ENCODE measurements at places on chromosomes 5 and 9. TPM values are rescaled to one million over a fixed set of nuclear protein-coding genes. Genes with fewer than 3 reads are reported as not detected.

DNA sequence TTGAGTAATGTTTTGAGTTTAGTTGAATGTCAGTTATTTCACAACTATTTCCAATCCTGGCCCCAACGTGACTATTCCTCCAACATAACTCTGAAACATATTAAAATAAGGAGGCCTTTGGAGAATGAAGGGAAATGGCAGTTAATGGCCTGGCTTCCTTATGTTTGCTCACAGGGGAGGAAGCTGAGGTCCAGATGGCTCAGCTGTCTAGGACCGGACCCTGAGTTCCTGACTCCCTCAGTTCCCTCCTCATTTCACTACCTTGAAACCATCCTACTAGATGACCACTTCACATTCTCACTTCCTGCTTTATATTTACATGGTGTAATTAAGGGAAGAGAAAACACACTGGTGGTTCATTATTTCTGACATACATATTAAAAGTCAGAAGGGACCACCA, 6.6 kb downstream of the OTULINL start:
- DNase-seq, result no peak

DNA sequence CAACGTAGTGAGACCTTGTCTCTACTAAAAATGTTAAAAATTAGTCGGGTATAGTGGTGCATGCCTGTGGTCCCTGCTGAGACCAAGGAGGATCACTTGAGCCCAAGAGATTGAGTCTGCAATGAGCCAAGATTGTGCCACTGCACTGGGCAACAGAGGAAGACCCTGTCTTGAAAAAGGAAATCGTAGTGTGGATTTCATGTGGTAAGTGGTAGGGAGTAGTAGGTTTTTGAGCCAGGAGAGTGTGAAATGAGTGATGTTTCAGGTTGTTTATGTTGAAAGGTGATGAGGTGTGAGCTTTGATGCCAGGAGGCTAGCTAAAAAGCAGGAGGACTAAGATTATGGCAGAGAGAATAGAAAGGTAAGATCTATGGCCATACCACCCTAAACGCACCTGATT, 5.9 kb downstream of the MATR3 start:
- no peak for DNase-seq

The HMMR gene
- total RNA-seq, result 57.0 TPM

DNA sequence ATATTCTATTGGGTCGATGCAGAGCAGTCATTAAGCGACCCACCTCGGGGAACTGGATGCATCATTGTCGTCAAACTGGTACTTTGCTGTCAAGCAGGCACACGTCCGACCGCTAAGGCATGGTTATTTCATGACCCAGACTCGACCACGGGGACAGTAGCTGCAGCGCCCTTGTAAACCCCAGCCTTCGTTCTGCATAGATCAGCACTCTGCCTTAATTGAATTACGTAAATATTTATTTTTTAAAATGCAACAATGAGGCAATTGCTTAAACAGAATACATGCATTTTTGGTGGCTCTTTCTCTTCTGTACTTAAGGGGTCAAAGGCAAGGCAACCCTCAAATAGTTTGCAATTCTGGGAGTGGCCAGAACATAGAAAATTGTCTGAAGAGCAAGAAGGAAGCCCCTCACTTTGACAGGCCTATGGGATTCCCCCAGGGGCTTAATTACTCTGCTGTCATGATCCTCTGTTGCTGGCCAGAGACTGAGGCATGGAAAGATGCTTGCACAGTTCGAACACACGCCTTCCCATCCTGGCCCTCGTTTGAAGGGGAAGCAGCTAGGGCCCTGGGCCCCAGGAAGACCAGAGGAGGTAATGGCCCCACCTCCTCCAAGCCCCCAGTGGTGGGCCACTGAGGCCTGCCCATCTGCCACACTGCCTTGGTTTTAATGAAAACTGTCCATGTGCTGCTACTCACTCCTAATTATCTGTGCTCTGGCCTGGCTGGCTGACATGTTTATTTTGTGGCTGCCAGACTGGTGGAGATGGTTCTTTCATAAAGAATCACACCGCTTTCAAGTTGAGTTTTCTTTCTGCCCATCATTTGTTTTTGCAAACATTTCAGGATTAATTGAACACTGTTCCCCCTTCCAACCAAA, 169.7 kb upstream of the MAST4 start:
- DNase-seq, result no peak

The ARHGEF28 gene
- 12.0 TPM for total RNA-seq

DNA sequence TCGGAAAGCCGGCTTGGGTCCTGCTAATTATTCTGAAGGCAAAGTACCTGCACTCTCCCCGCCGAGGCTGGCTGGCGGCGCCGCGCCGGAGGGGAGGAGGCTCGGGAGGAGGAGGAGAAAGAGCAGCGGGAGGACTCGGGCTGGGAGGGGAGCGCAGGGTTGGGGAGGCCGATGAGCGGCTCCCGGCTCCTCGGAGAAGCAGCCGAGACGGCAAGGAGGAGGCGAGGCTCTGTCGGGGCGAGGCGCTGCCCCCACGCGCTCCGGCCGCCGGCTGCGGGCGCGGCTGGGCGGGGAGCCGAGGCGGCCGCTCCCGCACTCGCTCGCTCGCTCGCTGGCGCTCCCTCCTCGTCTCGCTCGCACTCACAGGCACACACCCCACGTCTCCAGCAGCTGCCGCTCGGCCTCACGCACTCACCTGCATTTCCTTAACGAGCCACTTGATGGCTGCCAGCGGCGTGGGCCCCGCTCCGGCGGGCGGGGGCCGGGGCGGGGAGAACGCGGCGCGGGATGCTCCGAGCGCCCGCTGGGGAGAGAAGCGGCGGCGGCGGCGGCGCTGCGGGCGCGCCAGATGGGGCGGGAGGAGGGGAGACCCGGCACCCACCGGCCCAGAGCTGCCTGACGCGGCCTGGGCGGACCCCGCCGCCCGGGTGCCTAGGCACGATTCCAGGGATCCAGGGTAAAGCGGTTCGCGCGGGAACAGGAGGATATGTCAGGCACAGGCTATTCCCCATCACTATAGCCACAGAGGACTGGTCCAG, at the start of gene PTPRD:
PTPRD (minus strand) TSS at position 362 of the 758 bp plus-strand sequence.
- DNase-seq, result peak; percentile 22

The NREP gene
- 152 TPM for total RNA-seq

DNA sequence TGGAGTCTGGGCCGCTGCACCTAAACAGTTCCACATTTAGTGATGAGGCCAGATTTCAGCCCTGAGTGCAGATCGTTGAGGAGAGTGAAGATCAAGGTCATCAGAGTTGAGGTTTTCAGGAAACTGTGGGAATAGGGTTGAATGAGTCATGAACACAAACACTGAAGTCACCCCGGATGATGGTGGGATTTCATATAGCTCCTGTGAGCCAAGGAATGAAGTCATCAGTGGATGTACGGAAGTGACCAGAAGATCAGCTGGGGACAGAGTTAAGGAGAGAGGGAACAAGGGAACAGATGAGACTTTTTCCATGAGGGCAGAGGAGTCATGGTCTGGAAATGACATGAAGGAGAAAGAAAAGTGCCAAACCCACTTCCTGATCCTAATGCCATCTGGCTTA, 36.5 kb downstream of the PALM2AKAP2 start:
- peak; percentile 100 for DNase-seq

- no peak for DNase-seq
Measured at GRCh38 chr9:110812886-110813285, 144.3 kb downstream of the MUSK start.

The ZNF608 gene
- 18.0 TPM for total RNA-seq

GRCh38 chr5:10110228-10110627, 139.5 kb downstream of the ATPSCKMT start:
- no peak for DNase-seq

DNA sequence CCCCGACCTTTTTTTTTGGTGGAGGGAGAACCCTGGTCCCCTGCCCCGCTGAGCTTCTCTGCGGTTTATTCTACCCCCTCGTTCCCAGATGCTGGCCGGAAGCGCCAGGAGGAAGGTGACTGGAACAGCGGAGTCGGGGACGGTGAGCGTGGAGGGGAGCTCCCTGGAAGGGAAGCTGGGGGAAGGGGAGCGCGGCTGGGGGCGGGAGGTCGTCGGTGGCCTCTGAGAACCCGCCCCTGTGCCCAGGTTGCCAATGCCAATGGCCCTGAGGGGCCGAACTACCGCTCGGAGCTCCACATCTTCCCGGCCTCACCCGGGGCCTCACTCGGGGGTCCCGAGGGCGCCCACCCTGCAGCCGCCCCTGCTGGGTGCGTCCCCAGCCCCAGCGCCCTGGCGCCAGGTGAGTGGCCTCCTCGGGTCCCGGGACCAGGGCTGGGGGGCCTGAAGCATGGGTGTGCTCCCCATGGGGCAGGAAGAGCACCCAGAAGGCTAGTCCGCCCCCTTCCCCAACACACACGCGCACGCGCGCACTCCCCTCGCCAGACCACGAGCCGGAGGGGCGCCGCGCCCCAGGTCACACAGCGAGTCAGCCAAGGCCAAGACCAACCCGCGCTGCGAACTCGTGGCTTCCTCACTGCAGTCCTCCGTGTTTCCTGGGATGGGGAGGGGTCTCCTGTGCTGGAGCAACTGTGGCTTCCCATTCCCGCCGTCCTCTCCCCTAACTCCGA, 10.6 kb downstream of the MYOZ3 start:
- DNase-seq, result no peak

GRCh38 chr5:3925022-3925421, 329.4 kb downstream of the IRX1 start:
- DNase-seq, result no peak

DNA sequence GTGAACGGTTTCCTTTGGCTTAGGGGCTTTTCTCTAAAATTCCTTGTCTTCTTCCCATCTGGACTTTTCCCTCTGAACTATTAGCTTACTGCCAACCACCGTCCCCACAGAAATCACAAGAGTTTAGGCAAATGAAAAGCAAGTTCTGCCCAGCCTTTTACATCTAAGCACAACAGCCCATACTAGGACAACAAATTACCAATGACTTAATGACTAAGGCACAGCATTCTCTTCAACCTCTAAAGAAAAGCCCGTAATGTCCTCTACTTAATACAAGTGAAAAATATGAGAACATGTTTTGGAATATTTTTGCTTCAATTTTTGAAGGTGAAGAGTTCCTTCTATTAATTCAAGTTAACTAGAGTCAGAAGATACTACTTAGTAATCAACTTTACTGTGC, 1.2 kb downstream of the ZBTB5 start:
- DNase-seq, result no peak

GRCh38 chr5:861442-862366, 10.9 kb upstream of the ZDHHC11 start:
- no peak for DNase-seq

- no peak for DNase-seq
Measured at GRCh38 chr9:71223953-71224538, 102.6 kb upstream of the TRPM3 start.

The GHR gene
- total RNA-seq, result 0.57 TPM

DNA sequence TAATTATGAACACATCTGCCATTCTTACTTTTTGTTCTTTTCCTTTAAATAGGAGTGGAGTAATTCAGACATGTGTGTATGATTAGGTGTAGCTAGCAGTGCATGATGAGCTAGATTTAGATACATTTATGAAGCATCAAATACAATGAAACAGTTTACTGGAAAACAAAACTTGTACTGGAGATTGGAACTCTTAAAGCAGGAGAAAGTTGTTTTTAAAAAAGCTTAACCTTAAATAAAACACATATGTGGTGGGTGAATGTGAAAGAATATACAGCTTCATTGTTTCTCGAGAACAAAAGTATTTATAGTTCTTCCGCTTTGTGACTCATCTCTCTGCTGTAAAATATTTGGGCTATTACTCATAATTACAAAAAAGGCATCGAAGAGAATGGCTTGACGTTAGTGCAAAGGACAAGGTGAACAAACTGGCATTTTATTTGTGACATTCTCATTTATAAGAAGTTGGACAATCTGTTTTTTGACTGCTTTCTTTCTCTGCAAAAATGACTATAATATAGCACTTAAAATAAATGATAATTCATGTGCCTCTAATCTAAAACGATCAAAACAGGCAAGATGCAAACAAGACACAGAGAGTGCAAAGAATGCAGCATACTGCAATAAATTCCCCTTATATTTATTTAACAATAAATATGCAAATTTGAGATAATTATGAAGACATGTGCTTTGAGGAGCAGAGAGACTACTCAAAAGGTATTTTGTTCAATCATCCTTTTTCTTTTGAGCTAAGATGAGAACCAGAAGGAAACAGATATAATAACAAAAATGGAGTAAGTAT, 478.8 kb downstream of the CETN3 start:
- peak; percentile 72 for DNase-seq

The IL5 gene
- total RNA-seq, result not detected

The AFAP1L1 gene
- 9.1 TPM for total RNA-seq

- no peak for DNase-seq
Measured at GRCh38 chr5:181158869-181159268, 11.5 kb downstream of the OR2V2 start.

The SPINK4 gene
- total RNA-seq, result not detected

The C1QTNF2 gene
- 2.5 TPM for total RNA-seq

DNA sequence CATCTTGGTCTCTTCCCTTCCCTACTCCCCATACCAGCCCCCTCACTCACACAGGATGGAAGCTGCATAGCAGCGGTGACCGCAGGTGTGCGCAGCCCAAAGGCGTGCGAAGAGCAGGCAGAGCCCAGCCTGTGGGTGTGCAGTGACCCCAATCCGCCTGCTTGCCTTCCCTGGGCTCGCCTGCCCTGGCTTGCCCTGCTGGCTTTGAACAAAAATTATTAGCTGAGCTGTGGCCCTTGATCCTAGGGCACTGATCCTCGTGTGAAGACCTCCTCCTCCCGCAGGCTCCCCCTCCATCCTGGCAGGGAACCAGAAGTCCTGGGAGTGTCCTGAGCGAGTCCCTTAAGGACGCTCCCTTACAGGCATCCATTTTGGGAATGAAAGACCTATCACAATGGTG, 31.9 kb downstream of the MORN5 start:
- DNase-seq, result no peak

The FASTKD3 gene
- 30.7 TPM for total RNA-seq

- DNase-seq, result no peak
Measured at GRCh38 chr5:134614450-134615085, 18.1 kb downstream of the SAR1B start.

The IFNE gene
- total RNA-seq, result 0.57 TPM

The BRINP1 gene
- total RNA-seq, result 0.20 TPM

The RRAGA gene
- total RNA-seq, result 71.3 TPM

- peak; percentile 81 for DNase-seq
Measured at GRCh38 chr5:137743031-137743640, 7.2 kb upstream of the KLHL3 start.

DNA sequence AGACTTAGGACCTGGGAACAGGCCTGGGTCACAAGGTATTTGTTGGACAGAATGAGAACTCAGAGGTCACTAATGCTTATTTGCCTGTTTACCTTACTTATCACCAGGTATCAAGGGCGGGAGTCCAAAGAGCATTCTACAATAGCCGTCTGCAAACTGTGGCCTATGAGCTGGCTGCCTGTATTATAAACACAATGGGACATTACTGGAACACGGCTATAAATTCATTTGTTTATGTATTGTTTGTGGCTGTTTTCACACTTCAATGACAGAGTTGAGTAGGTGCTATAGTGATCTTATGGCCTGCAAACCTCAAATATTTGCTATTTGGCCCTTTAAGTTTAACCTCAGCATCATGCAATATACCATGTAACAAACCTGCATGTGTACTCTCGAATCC, 76.6 kb upstream of the ASTN2 start:
- DNase-seq, result no peak

- no peak for DNase-seq
Measured at GRCh38 chr5:164435576-164435975, 930.2 kb downstream of the MAT2B start.

The IFNA2 gene
- total RNA-seq, result not detected

The SNX30 gene
- total RNA-seq, result 5.7 TPM

The S1PR3 gene
- total RNA-seq, result 20.5 TPM

The CDH9 gene
- total RNA-seq, result not detected
